ENCODE measurements at places on chromosomes 6 and 20.

- DNase-seq = peak; percentile 24
These were observed 38.3 kb downstream of the SNX3 start for GRCh38 chr6:108222504-108222903.

- no peak for DNase-seq
These were observed 286.7 kb upstream of the POU3F2 start for GRCh38 chr6:98547634-98548033.

- DNase-seq = no peak
These were observed 908.0 kb downstream of the QKI start for GRCh38 chr6:164322533-164322932.

DNA sequence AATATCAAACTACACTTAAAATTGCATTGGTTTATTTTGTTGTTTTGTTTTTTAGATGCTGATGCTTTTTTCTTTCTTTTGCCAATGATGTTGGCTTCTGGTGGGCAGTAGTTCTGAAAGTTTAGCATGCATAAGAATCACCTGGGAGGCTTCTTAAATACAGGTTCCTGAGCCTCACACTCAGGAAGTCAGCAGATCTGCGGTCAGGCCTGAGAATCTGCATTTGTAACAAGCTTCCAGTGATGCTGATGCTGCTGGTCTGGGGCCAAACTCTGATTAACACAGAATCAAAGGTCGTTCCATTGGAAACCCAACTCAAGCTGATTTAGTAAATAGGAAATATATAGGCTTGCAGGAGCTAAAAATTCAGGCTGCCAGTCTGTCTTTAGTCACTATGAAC is 412.9 kb upstream of the SPTLC3 start:
- no peak for DNase-seq

- DNase-seq = peak; percentile 30
These were observed 20.1 kb downstream of the DCBLD1 start for GRCh38 chr6:117502580-117502979.

GRCh38 chr20:63135411-63135810 is 80.5 kb downstream of the YTHDF1 start:
- no peak for DNase-seq

DNA sequence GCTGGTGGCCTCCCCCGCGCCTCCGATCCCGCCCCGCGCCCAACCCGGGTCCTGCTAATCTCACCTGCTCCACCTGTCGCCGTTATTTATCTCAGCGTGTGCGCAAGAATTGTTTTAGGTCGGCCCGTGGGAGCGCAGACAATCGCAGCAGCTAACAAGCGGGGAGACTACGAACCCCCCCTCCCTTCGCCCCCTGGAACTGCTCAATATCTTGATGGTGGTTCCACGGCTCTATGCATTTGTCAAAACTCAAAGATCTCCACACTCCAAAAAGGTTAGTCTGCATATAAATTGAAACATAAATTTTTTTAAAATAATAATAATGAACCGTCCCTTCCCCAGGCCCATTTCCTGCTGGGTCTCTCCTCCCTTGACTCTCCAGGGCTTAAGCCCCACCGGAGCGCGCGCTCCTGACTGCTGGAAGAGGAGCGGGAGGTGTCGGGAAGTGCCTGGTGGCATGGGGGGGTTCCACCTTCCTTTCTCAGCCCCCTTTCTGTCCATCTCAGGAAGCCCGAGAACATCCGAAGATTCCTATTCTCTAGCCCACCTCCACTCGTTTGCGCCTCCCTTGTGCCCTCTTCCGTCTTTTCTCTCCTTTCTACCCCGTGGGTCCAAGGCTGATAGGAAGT is 1.6 kb upstream of the MDGA1 start:
- DNase-seq = no peak

GRCh38 chr6:138572885-138573284 is 73.6 kb upstream of the NHSL1 start:
- DNase-seq = no peak

GRCh38 chr6:107337191-107337741 is 122.1 kb downstream of the PDSS2 start:
- DNase-seq = no peak
